CD4-positive, alpha-beta T cell treated with Interleukin-6 for 4 hours (primary cell): ENCODE measurements at places on chromosomes 4 and X.

- DNase-seq, result no peak
Observed at GRCh38 chrX:119549327-119550016, 15.7 kb downstream of the STEEP1 start.

GRCh38 chrX:15645266-15645665, 19.3 kb downstream of the CLTRN start:
- no peak for DNase-seq

- DNase-seq, result no peak
Observed at GRCh38 chr4:7804756-7805385, 134.8 kb downstream of the AFAP1 start.

GRCh38 chr4:155072417-155072816, 136.0 kb upstream of the NPY2R start:
- no peak for DNase-seq

GRCh38 chrX:17475449-17476217, 100.6 kb downstream of the NHS start:
- DNase-seq, result no peak

- DNase-seq, result peak; percentile 45
Observed at GRCh38 chrX:43349363-43349762, 306.7 kb upstream of the MAOA start.
